ENCODE measurements at places on chromosomes 11 and 22.

DNA sequence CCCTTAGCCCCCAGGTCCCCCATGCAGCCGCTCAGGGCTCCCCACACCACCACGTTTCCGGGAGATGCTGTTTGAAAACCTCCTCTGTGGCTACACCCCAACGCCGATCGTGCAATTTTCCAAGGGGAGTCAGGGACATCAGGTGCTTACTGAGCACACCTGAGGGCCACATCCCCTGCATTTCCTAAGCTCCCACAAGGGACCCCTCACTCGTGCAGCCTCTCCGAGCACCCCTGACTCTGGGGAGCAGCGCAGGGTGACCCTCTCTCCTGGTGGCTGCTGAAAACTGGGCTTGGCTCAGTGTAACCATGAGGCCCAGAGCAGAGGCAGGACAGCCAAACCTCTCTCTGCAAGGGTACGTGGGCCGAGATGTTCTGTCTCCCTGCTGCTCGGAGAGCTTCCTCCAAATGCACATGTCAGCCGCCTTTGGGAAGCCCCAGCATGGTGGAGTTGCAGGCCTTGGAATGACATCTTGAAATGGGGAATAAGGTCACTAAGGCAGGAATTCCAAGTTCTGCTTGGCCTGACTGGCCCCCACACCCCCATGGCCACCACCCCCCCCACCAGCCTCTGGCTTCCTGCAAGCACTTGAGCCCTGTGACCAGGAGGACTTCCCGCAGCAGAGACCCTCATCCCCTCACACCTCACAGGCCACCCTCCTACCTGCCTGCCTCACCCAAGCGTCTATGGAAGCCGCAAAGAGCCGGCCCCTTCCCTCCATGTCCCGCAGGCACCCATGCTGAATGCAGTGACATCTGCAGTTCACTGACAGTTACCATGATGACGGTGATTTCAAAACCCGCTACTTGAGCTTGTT is 257.4 kb downstream of the BRD1 start:
- no peak for DNase-seq

DNA sequence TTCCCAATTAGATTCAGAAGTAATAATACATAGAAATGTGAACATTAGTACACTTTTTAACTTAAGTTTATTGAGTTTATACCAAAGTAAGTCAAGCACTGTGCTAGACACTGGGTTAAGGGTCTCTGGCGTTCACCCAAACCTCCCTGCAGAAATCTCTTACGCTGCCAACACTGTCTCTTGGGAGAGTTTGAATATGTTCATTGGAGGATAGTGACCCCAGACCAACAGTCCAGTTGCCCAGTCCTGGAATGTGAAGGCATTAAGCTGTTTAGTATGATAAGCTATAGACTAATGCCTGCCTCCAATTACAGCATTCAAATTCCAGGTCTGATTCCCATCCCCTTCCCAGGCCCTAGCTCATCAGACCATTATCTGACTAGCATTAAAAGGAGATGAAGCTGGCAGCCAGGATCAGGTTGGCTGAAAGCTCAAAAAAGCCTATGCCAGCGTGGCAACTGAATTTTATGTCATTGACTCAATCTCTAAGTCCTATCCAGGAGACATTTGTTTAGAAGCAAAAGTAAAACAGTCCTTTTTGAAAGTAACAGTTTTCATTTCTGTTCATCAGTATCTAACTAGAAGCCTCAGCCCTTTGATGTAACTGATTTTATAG is 77.8 kb downstream of the SFI1 start:
- no peak for DNase-seq

DNA sequence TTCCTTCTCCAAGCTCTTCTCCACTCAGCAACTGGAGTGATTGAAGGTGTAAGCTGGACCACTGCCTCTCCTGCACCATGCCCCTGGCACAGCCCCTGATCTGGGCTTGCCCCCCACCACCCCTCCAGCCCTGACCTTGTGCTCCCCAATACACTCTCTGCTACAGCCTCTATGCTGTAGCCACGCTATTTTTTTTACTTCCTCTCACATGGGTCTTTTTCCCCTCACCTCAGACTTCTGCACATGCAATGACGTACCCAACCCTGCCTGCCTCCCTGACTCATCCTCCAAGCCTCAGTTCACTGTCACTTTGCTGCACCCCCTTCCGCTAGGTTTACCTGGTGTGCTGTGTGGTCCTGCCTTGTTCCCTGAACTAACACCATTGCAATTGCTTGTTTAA is 9.0 kb downstream of the CSNK2A3 start:
- no peak for DNase-seq

- no peak for DNase-seq
These were observed 67.8 kb downstream of the SHANK2 start for GRCh38 chr11:71184421-71185210.

- DNase-seq = no peak
These were observed 8.6 kb upstream of the TRIM29 start for GRCh38 chr11:120146413-120147093.

- no peak for DNase-seq
These were observed 3.8 kb downstream of the MN1 start for GRCh38 chr22:27797520-27798391.

DNA sequence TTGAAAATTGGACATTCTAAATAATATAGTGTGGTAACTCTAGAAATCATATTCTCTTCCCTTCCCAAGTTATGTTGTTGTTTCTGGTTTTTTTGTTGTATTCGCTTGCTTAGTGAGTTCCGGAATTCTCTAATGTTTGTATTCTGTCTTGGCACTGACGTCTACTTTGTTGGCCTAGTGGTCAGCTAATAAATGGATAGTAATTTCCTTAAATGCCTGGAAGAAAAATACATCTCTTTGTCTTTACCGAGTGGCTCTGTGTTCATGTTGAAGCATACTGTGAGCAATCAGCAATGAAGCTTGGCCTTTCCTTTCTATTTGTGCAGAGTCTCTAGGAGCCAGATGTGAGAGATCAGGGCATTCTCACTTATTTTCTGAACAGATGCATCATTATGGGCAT is 1225.7 kb downstream of the JRKL start:
- no peak for DNase-seq

GRCh38 chr22:23183061-23183698 is 2.9 kb downstream of the BCR start:
- no peak for DNase-seq
